ENCODE measurements at places on chromosomes 1 and 21. TPM values are rescaled to one million over a fixed set of nuclear protein-coding genes. Genes with fewer than 3 reads are reported as not detected.

TESK2 gene
- total RNA-seq = 1.4 TPM

GRCh38 chr1:192697771-192698170 is 61.8 kb downstream of the RGS13 start:
- H3K27me3 ChIP-seq = no peaks in the 10 kb centered on the region
- no peak overlapping the region for H3K27ac ChIP-seq
- no peak overlapping the region for H3K4me3 ChIP-seq
- no peak for DNase-seq
- peaks cover 18% of the 10 kb centered on the region for H3K4me1 ChIP-seq

ADORA1 gene
- total RNA-seq = 16.4 TPM

- H3K27me3 ChIP-seq = no peaks in the 10 kb centered on the region
- H3K36me3 ChIP-seq = no peaks in the 10 kb centered on the region
- H3K27ac ChIP-seq = no peak overlapping the region
- no peak for DNase-seq
These were observed 21.6 kb upstream of the MAGOH start for GRCh38 chr1:53259932-53260331.

- no peak overlapping the region for H3K4me3 ChIP-seq
- H3K36me3 ChIP-seq = no peaks in the 10 kb centered on the region
- H3K27me3 ChIP-seq = peaks cover 23% of the 10 kb centered on the region
- no peaks in the 10 kb centered on the region for H3K4me1 ChIP-seq
- peak; percentile 64 for DNase-seq
- H3K27ac ChIP-seq = no peak overlapping the region
These were observed 147.6 kb upstream of the CAMK1G start for GRCh38 chr1:209435654-209436566.

SH2D1B gene
- total RNA-seq = 0.11 TPM

DNA sequence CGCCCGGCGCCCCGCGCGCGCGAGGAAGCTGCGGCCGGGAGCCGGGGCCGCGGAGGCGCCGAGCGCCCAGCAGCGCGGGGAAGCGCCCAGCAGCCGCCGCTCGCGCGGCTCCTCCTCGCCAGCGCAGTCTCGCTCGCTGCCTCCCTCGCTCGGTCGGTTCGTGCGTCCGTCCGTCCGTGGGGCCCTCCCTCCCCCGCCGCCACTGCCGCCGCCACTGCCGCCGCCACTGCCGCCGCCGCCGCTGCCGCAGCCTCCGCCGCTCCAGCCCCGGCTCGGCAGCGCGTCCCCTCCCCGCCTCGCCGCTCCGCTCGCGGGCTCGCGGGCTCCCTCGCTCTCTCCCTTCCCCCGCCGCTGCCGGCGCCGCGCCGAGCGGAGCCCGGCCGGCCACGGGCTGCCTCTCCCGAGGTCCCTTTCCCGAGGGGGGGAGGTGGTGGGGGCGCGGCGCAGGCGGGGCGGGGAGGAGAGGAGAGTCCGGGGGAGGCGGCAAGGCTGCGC is at the start of gene KCND3:
TSS of gene KCND3 (minus strand) at position 138 of the 495 bp plus-strand sequence.
- H3K27ac ChIP-seq = peak within 1 kb of the TSS; percentile 86
- DNase-seq = peak; percentile 53
- H3K27me3 ChIP-seq = peaks cover 43% of the 10 kb centered on the region

SERTAD4 gene
- total RNA-seq = 4.6 TPM

- no peaks in the 10 kb centered on the region for H3K36me3 ChIP-seq
- peaks cover 100% of the 10 kb centered on the region for H3K27me3 ChIP-seq
- H3K27ac ChIP-seq = no peak overlapping the region
- no peak overlapping the region for H3K4me3 ChIP-seq
These were observed 7.3 kb upstream of the TBX15 start for GRCh38 chr1:118995312-118996016.

DNA sequence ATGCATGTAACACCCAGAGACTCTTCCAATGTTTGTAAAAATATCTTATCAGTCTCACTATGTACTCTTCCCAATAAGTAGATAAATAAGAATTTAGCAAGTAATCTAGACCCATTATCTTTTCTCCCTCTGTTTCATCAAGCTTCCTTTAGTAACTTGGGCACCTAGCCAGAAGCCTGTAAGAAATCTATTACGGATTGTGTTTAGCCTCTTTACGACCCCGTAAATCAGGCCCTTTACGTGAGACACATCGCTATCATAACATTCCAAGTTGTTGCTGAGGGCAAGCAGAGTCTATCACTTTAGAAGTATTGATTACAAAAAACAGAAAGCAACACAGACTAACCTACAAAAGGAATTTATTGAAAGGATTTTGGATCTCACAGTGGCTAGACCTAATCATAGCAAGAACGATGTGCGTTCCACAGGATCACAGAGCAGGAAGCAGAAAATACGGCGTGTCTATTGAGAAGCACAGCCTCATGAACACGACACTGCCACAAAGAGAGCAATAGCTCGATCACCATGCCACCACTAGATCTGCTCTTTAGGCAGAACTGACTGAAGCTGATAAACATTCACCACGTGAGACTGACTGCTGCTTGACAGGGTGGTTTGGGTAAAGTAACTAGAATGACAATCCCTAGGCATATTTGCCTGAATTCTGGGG is 922.1 kb downstream of the AMY1C start:
- H3K27me3 ChIP-seq = no peaks in the 10 kb centered on the region
- no peak overlapping the region for H3K27ac ChIP-seq
- H3K4me3 ChIP-seq = no peak overlapping the region
- DNase-seq = no peak
- no peaks in the 10 kb centered on the region for H3K36me3 ChIP-seq

DNA sequence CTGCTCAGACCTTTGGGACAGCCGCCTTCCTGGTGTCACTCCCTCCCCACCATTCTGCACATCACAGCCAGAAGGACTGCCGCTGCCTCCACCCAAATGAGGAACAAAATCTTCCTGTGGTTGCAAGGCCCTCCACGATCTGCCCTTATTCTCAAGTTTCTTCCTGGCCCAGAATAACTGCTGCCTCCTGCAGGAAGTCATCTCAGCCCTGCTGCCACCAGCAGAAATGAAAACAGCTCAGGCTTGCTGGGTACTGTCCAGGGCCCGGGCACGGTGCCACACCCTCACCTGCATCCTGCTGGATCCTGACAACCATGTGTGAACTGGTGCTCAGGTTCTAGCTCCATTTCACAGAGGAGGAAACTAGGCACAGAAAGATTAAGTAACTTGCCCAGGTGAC is 2.8 kb downstream of the CLDN19 start:
- H3K27ac ChIP-seq = no peak overlapping the region
- H3K4me3 ChIP-seq = no peak overlapping the region
- no peaks in the 10 kb centered on the region for H3K36me3 ChIP-seq
- no peaks in the 10 kb centered on the region for H3K4me1 ChIP-seq
- no peaks in the 10 kb centered on the region for H3K27me3 ChIP-seq

AMY1B gene
- not detected for total RNA-seq

DNA sequence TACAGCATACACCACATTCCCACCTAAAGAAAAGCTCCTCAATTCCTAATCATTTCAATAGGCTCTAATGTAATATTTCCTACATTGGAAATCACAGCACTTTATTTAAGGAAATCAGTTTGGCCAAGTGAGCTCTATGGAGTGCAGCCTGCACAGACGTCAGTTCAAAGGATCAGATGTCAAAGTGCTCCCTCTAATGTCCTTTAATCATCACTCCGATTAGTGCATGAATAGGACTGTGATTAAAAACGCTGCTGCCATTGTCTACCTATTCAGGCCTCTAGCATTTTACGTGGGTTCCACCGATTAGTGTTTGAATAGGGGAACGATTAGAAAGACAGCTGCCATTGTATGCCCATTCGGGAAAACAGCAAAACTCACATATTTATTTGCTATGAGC is 50.2 kb downstream of the DPYD start:
- H3K27ac ChIP-seq = no peak overlapping the region
- no peak overlapping the region for H3K4me3 ChIP-seq
- no peak for DNase-seq
- no peaks in the 10 kb centered on the region for H3K4me1 ChIP-seq
- H3K27me3 ChIP-seq = no peaks in the 10 kb centered on the region

DNA sequence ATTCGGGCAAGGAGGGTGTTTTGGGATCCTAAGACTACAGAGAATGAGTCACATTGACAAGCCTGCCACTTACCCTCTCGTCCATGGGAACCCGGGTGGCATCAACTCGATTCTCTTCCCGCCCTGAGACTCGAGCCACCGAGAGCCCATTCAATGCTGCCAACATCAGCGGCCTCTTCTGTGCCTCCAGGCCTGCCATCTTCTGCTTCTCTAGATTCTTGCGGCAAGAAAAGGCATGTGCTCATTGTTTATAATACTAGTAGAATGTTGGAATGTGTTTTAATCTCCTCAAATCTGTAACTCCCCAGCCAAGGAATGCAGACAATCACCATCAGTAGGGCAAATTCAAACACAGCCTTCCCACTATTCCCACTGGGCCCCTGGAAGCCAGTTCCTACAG is 96.9 kb downstream of the SMYD2 start:
- H3K27me3 ChIP-seq = no peaks in the 10 kb centered on the region
- H3K4me3 ChIP-seq = no peak overlapping the region
- no peaks in the 10 kb centered on the region for H3K4me1 ChIP-seq
- peaks cover 59% of the 10 kb centered on the region for H3K36me3 ChIP-seq

DNA sequence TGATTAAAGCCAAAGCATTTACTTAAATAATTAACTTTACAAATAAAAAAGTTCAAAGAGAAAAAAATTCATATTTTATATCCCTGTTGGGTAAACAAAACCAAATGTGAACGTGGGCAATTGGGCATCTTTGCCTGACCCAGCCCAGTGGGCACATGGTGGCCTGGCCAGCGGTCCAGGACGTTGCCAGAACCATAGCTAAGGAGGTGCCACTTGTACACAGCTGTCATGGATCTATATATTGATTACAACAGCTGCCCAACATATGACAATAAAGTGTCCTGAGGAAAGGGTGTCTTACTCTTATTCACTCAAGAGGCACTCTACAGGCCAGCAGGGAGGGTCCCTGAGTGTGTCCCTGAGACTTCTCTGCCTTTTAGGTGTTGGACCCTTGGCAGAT is 78.5 kb downstream of the BCAR3 start:
- H3K36me3 ChIP-seq = no peaks in the 10 kb centered on the region
- H3K27ac ChIP-seq = peak overlapping the region; percentile 84
- DNase-seq = no peak
- no peaks in the 10 kb centered on the region for H3K27me3 ChIP-seq
